ENCODE measurements at places on chromosomes 11 and 22.

DNA sequence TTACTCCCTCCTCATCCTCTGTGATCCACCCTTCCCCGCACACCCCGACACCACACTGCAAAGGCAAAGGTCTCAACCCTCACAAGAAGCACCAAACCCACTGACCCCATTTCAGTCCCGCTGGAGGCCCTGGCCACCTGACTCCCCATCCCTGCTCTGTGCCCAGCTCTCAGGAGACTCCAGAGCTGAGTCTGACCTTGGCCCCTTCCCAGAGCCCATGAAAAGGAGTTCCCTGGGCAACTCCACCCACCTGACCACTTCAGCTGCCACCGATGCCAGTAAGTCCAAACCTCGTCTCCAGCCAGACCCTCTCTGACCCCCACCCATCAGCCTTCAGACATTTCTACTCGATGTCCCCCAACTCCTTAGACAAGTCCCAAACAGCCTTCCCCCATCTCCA is 45.5 kb downstream of the ARRB1 start:
- no peak for DNase-seq

DNA sequence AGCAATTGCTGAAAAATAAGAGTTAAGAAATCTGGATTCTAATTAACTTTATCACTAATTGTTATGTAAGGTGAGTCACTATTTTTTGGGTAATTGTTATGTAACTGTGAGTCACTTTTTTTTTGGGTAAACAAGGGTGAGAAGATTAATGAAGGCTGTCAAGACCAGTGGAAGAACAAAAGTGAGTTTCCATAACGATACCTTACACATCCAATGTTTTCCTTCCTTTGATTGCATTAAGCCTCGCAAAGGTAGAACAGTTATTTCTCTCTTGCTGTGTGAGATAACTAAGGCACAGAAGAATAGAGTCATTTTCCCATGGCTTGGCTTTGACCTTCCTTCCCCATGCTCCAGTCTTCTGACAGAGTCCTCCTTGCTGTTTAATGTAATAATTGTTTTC is 374.7 kb downstream of the DDX10 start:
- DNase-seq = no peak

GRCh38 chr11:78231962-78232501 is 43.3 kb downstream of the USP35 start:
- no peak for DNase-seq

DNA sequence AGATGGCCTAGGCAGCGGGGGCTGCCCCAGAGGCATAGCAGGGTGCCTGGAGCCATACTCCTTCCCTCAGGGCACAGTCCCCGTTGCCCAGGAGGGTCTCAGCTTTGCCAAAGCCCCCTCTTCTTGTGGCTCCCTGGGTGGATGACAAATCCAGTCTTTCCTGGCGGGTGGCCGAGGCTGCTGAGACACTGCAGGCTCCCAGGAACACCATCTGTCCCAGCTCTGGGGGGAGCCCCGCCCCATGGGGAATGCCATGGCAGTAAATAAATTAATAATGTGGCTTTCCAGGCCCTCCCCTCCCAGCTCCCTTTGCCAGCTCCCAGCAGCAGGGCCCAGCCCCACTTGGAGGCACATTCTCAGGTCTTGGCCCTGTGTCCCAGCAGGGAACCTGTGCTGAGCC is 45.0 kb downstream of the PDE2A start:
- no peak for DNase-seq

- DNase-seq = no peak
Measured at GRCh38 chr22:49829044-49829853, 1.6 kb upstream of the BRD1 start.

DNA sequence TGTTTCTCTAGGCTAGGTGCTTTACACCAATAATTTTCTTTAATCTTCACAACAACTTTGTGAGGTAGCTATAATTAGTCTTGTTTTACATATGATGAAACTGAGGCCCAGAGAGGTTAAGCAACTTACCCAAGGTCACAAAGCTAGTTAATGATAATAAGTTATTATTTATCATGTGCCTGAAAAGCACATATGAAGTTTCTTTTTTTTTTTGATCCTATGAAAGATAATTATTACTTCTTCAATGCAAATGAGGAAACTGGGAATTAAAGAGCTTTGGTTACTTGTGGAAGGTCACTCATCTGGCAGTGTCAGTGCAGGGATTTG is 22.8 kb downstream of the STIM1 start:
- no peak for DNase-seq

DNA sequence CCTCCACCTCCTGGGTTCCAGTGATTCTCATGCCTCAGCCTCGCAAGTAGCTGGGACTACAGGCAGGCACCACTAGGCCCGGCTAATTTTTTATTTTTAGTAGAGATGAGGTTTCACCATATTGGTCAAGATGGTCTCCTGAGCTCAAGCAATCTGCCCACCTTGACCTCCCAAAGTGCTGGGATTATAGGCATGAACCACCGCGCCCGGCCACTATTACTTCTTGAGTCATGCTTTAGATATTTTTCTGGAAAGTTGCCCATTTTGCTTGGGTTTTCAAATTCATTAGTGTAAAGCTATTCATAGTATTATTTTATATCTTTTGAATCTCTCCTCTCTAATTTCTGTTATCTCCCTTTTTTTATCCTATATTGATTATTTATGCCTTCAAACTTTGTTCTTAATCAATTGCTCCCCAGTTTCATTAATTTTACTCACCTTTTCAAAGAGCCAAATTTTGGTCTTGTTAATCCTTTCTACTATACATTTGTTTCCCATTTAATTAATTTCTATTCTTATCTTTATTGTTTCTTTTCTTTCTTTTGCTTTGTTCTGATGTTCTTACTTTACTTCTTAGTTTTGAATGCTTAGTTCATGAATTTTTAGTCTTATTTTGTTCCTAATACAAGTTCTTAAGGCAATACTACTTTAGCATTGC is 10.3 kb upstream of the RAC2 start:
- no peak for DNase-seq

GRCh38 chr11:95108671-95109551 is 19.3 kb downstream of the ENDOD1 start:
- no peak for DNase-seq

GRCh38 chr11:15901790-15902189 is 454.6 kb downstream of the SOX6 start:
- DNase-seq = no peak

- DNase-seq = no peak
Measured at GRCh38 chr22:49603016-49603415, 224.7 kb downstream of the BRD1 start.

- DNase-seq = peak; percentile 34
Measured at GRCh38 chr22:45096256-45096907, 67.3 kb upstream of the NUP50 start.

GRCh38 chr11:133968300-133968699 is 11.5 kb upstream of the IGSF9B start:
- no peak for DNase-seq

DNA sequence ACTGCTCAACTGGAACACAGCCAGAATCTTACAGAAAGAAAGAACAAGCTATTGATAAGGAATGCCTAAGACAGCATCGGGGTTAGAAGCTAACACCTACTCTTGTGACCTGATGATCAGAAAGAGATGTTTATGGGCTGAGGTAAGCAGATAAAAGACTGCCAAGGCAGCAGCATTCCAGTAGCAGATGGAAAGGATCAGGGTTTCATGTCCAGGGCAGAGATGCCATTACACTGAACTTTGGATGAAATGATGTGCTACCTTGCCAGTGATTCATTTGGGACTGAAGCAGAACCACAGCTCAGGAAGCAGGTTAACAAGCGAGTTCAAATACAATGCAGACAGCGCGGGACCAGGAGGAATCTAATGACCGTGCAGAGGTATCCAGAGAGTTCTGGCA is 27.1 kb upstream of the APOA1 start:
- DNase-seq = no peak

- no peak for DNase-seq
Measured at GRCh38 chr11:91717169-91717568, 507.4 kb upstream of the FAT3 start.

DNA sequence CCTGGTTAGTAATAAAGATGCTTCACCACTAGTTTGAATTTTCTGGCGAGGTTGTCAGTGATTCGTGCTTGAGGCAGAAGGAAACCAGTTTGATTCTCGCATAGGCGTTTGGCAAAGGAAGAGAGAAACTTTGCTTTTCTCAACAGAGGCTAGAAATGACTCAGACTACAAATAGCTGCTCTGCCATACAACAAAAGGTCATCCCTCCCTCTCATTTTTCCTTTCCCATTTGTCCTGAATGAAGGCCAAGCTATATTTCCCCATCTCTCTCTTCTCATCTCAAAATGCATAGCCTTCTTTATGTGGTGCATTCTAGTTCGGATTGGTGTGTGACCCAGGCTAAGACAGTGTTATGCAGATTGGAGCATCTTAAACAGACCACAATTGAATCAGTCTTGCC is 741.4 kb downstream of the NTM start:
- DNase-seq = no peak

DNA sequence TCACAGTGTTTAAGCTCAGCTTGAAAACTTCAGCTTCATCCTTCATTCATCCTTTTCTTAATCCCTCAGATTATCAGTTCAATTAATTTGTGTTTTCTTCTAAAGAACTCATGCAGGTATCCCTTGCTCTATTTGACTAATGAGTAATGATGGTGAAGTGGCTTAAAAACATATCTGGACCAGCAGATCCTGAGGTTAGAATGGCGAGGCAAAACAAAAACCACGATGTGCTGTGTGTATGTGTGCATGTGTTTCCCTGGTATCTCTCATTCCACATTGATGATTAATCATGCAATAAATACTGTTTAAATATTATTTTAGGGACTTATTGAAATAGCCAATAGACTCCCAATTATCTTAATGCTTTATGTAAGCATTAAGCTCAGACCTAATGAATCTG is 437.0 kb downstream of the DYNC2H1 start:
- no peak for DNase-seq

- DNase-seq = no peak
Measured at GRCh38 chr11:48078689-48079088, 98.3 kb downstream of the PTPRJ start.

DNA sequence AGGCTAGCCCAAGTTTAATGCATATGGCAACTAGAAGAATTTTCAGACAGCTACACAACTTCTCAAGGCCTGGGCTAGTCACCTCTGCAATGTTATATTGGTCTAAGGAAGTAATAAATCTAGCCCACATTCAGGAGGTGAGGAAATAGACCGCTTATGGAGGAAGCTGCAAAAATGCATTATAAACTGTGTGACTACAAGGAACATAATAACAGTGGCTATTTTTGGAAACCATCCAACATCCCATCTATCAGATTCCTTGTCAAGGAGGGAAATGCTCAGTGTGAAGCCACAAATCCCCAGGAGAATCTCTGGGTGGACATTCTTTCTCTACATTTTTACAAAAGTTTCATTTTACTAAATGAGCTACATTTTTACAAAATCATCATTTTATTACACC is 76.1 kb downstream of the BBOX1 start:
- no peak for DNase-seq

DNA sequence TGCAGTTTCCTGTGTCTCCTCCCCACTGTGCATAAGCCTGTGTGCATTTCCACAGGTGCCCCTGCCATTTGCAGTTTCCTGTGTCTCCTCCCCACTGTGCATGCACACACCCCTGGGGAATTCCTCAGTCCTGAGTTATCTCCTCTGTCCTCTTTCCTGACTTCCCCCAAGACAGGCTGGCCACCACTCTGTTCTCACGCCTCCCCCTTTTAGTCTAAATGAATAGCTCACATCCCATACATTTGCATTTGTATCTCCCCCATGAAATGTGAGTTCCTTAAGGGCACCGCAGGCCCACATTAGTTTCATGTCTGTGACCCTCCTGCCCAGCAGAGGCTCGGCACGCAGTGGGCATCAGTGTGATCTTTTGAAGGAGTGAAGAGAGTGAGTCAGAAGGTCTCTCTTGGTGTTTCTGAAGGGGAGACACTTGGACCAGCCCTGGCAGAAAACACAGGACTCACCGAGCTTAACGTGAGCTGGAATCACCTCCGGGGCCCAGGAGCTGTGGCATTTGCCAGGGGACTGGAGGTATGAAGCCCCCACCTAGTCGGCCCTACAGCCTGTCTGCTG is 6.2 kb downstream of the LRRC74B start:
- no peak for DNase-seq

GRCh38 chr11:21909145-21909544 is 283.7 kb upstream of the ANO5 start:
- DNase-seq = peak; percentile 89
